ENCODE measurements at places on chromosomes 16 and 17.

- DNase-seq = no peak
These were observed 26.5 kb downstream of the RPH3AL start for GRCh38 chr17:326010-326621.

DNA sequence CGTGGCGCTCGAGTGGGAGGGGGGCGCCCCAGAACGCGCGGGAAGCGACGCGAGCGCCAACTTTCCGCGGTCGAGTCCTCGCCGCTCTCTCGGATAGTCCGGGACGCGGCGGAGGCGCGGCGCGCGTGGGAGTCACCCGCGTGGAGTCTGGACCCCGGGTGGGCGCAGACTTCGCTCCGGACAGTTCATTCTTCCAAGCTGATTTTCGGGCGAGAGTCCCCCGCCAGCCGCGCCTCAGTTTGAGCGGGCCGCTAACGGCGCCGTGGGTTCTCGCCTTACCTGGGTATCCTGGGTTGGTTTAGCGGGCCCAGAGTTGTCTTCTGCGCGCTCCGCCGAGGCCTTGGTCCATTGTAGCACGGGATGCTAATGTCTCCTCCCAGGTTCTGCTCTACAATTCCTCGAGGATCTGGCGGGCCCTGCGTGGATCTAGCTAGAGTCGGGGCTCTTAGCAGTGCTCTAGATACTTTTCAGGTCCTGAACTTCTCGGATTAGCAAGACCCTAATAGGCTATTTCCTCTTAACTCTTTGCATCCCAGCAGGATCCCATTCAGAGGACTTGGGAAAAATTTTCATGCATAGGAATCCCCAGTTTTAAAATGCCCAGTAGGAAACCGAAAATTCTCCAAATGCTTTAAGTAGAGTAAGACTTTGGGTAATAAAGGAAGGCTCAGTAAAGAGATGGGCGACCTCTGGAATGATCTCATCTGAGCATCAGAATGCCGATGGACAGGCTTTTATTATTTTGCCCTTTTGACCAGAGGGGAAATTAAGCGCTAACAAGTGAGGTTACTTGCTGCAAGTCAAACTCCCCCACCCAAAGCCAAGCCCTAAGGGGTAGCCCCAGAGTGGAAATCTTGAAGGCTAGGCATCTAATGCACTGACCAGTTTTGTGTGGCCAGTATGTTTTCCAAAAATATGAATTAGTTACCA, 537 bp upstream of the GJC1 start:
- peak; percentile 20 for DNase-seq

DNA sequence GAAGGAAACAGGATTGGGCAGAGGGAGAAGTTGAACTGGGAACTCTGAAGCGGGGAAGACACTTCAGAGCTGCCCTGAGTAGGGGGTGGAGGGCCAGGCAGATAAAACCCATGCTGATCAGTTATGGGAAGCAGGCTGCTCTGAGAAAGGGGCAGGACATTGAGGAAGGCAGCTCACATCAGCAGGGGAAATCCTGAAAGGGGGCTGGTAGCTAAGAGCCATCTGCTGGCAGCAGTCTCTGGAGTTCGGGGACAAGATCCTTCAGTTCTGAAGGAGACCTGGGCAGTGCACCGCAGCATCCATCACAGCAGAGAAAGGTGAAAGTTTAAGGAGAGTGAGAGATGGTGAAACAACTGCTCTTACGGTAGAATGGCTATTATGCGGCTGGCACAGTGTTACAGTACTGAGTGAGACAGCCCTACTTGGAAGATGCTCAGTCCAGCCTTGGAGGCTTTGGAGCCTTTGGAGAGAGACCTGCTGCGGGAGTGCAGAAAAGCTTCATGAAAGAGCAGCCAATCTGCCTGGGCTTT, 5.4 kb upstream of the KIF18B start:
- no peak for DNase-seq

GRCh38 chr16:52743707-52744106, 196.8 kb upstream of the TOX3 start:
- no peak for DNase-seq

DNA sequence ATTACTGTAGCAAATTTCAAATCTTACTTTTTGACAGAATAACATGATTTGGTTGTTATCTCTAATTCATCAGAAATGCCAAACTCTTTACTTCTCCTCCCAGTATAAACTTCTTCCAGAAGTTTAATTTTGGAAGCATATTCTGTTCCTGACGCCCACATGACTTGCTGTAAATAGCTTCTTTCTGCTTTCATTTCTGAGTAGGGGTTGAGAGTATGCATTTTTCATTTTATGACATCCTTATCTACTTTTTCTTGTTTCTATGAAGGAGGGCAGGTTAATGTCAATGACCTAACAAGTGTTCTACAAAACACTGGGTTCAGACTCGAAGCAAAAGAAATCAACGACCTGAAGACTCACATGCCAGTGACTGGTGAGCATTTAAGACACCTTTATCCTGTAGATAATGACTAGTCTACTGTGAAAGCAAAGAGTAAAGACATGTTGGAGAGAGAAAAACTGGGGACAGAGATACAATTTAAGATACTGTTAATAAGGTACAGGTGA, 36.5 kb upstream of the EFCAB3 start:
- no peak for DNase-seq

- DNase-seq = peak; percentile 88
These were observed 4.3 kb upstream of the TLCD2 start for GRCh38 chr17:1714427-1714979.

GRCh38 chr16:80323187-80323807, 217.5 kb upstream of the DYNLRB2 start:
- no peak for DNase-seq

DNA sequence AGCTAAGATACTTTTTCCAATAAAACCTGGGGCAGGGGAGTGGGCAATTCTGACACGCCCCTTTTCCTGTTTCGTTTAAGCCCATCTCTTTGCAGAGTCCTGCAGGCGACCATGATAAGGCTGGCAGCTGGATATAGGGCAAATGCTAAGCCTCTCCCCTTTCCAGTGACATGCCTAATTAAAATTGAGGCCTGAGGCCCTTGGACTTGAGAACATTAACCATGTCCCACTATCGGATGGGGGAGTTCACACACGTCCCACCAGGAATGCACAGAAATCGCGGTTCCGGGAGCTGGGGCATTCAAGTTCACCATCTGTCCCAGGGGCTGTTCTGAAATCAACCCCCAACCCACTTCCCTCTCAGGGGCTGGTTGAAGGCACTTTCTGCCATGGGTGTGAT, 109.2 kb upstream of the FOXF1 start:
- no peak for DNase-seq

DNA sequence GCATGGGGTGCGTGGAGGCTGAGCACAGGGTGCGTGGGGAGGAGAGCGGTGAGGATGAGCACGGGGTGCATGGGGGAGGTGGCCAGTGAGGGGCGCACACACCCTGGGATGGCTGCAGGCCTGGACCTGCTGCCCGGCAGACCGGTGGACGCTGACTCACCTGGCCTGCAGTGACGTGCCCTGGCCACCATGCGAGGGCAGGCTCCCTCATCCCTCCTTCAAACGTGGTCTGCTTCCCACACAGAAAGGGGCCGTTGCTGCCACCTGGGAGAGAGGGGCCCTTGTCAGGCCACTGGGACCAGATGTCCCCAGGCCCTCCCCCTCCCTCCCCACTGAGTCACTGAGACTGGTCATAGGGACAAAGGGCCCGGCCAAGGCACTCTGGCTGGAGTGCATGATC, 20.1 kb upstream of the APRT start:
- no peak for DNase-seq

GRCh38 chr17:4849011-4849536, 15.9 kb downstream of the MINK1 start:
- no peak for DNase-seq

GRCh38 chr16:15837761-15838160, 19.1 kb downstream of the MYH11 start:
- DNase-seq = no peak

- DNase-seq = no peak
These were observed 24.4 kb downstream of the LAT start for GRCh38 chr16:29009050-29009837.

GRCh38 chr17:72603420-72604242, 482.8 kb downstream of the SOX9 start:
- DNase-seq = no peak

DNA sequence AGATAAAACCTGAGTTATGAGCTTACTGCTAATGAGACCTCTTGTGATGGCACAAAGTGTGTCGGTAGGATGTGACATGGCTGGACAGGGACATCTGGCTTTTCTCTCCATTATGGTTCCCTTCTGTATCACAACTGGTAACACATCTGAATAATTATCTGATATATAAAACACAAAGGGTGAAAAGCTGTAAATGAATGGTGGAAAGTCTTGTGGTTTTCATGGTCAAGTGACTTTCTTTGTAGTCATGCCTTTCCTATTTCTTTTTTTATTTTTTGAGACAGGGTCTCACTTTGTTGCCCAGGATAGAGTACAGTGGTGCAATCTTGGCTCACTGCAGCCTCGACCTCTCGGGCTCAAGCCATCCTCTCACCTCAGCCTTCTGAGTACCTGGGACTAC, 35.3 kb upstream of the ZFHX3 start:
- no peak for DNase-seq

GRCh38 chr16:68379472-68380347, 68.6 kb downstream of the SMPD3 start:
- no peak for DNase-seq

DNA sequence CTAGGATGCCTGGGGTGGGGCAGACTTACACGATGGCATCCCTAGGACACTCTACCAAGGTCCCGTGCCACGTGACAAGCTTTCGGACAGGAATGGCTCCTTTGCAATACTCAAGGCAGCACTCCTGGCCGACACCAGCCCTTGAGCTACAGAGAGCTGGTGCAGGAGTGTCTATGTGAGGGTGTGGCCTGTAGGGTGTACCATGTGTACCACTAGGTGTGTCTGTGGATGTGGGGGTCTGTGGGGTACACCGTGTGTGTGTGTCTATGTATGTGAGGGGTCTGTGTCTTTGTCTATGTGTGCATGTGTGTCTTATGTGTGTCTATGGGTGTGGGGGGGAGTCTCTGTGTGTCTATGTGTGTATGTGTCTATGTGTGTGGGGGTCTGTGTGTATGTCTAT, 1.9 kb upstream of the TLE7 start:
- no peak for DNase-seq

DNA sequence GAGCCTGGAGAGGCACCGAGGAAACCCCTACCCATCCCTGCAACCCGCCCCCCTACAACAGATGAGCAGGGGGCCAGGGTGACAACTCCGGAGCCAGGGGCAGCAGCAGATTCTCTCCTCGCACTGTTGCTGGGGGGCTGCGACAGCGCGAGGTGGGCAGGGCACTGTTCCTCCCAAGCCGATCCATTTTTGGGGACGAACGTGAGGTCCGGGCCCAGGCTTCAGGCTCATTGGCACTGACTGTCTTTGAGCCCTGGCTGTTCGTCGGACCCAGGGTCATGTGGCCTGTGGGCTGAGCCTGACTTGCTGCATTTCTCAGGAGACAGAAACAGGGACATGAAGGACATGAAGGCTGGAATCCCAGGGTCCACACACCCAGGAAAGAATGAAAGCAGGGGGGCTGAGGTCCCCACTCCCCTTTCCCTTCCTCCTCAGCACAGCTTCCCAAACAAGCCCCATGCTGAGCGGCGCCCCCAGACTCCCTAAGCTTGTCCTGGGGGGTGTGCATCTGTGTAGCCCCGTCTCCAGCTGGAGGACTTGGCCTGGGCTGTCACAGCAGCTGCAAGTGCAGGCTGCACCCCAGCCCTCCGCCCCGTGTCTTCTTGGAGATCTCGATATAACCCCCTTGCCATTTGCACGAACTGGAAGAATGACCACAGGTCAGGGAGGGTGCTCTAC, 18.7 kb downstream of the CEP295NL start:
- DNase-seq = no peak

DNA sequence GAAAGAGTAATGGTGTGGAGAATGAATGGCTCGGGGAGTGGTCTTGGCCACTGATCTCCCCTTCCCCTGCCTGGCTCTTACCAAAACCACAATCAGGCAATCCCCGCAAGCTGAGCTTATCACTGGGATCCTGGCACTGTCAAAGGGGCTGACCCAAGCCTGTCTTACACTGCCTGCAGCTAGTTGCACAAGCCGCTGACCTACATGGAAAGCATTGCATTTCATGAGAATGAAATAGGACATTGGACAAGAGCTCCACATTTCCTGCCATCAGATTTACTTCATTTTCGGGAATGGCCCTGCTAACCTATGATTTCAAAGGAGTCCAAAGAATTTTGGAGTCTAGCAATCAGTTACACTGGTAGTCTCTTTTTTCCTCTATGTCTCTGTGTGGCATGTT, 146.4 kb downstream of the PCTP start:
- DNase-seq = no peak

- no peak for DNase-seq
These were observed 28.2 kb downstream of the METRNL start for GRCh38 chr17:83107656-83108048.

- DNase-seq = no peak
These were observed 13.7 kb downstream of the BRIP1 start for GRCh38 chr17:61849674-61850073.

DNA sequence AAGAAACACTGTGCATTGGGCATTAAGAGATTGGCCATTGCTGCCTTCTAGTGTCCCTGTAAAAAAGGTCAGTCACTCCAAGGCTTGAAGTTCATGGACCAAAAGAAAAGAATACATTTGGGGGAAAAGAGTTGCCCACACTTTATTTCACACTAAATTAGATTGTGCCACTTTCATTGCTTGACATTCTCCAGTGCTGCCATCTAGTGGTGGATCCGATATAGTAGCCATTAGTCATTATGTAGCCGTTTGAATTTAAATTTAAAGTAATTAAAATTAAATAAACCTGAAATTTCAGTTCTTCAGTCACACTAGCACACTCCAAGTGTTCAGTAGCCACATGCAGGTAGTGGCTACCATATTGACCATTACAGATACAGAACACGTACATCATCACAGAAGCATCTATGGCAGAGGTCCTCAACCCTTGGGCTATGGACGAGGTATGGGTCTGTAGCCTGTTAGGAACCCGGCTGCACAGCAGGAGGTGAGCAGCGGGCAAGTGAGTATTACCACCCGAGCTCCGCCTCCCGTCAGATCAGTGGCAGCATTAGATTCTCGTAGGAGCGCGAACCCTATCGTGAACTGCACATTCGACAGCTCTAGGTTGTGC, 21.9 kb upstream of the CDH5 start:
- DNase-seq = no peak

GRCh38 chr17:6402258-6402657, 32.7 kb downstream of the AIPL1 start:
- DNase-seq = no peak

DNA sequence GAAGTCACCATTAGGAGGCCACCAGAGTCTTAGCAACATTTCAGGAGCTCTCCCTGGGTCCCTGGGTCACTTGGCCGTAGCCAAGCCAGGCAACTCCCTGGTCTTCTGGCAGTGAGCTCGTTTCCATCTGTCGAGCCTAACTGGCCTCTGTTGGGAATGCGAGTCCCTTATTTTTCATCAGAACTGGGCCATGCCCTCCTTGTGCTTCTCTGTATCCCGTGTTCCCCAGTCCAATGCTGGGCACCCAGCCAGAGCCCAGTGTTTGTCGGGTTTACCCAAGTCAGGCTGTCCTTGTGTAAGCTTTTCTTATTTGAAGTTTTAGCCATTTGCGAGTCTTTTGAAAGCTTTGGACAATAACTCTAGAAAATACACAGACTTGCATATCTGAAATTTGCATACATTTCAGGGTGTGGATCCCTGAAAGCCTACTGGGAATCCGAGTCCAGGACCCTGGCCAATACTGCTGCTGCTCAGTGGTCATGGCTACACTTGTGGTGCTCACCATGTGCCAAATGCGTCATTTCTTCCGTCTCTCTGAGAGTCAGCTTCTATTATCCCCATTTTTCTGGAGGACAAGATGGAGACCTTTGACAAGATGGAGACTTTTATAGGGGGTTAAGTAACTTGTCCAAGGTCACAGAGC, 81.6 kb upstream of the LGALS9 start:
- DNase-seq = no peak
